Kidney glomerular epithelial cell (primary cell): ENCODE measurements at places on chromosomes 11 and 22.

DNA sequence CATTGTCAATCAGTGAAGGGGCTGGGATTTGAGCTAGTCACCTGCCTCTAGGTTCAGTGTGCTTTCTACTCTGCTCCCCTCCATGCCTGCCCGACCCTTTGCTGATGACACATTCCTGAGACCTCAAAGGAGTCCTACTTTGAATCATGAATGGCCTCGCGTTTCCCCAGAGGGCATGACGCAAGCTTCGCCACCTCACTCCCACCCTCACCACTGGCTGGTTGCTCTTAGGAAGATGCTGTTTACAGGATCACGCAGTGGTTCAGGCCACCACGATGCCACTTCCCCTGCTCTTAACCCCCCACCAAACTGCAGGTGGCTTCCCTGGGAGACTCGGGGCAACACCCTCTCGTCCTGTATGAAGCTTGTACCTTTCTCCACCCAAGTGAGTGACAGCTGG is 62.9 kb upstream of the B3GAT1 start:
- no peak for DNase-seq

DNA sequence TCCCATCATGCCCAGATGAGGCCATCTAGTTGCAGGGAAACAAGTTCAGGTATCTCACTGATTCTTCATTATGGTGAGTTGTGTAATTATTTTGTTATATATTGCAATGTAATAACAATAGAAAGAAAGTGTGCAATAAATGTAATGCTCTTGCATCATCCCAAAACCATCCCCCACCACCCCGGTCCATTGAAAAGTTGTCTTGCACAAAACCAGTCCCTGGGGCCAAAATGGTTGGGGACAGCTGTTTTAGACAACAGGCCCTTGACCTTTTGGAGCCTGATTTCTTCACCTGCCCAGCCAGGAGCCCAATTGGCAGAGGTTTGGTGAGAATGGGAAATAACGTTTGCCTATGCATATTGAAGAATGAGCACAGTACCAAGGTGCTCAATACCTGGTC is 15.9 kb downstream of the MPEG1 start:
- DNase-seq, result no peak

DNA sequence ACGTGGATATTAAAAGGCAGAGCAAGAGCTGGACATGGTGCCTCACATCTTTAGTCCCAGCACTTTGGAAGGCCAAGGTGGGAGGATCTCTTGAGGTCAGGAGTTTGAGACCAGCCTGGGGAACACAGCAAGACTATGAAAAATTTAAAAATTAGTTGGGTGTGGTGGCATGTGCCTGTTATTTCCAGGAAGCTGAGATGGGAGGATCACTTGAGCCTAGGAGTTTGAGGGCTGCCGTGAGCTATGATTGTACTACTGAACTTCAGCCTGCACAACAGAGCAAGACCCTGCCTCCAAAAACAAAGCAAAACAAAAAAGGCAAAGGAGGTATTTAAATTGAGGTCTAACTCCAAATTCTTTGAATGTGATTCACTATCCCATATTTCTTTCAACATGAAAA is 23.5 kb downstream of the RDX start:
- DNase-seq, result no peak

DNA sequence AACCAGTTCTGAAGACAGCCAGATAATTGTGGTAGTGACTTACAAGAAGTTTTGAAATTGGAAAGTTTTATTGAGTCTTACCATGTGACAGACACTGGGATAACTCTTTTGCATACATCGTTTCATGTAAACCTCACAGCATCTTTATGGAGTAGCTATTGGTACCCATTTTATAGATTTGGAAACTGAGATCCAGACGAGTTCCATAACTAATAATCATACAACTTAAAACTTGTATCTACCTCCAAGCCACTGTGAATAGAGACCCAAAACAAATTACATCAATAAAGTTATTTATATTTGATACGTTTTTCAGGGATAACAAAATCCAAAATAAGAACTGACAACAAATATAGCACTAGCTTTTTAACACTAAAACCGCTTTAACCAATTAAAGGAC is 35.7 kb upstream of the LDHA start:
- no peak for DNase-seq

GRCh38 chr22:49999063-49999945 is 13.3 kb downstream of the IL17REL start:
- no peak for DNase-seq

DNA sequence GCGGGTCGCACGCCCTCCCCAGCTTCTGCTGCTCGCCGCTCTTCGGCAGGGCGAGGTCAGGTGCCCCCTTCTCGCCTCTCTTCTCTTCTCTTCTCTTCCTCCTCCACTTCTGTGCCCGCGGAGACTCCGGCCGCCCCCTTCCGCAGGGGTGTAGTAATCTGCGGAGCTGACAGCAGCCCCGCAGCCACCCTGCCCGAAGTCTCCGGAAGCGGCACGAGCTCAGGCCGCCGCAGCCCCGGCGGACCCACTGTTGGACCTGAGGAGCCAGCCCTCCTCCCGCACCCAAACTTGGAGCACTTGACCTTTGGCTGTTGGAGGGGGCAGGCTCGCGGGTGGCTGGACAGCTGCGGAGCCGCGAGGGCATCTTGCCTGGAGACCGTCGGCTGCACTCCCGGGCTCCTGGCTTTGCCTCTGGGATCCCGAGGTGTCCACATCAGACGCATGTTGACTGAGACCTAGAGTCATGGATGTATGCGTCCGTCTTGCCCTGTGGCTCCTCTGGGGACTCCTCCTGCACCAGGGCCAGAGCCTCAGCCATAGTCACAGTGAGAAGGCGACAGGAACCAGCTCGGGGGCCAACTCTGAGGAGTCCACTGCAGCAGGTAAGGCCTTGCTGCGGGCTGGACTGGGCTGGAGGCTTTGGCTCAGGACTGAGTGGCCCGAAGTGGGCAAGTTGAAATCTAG is 486 bp downstream of the STIM1 start:
- DNase-seq, result no peak

DNA sequence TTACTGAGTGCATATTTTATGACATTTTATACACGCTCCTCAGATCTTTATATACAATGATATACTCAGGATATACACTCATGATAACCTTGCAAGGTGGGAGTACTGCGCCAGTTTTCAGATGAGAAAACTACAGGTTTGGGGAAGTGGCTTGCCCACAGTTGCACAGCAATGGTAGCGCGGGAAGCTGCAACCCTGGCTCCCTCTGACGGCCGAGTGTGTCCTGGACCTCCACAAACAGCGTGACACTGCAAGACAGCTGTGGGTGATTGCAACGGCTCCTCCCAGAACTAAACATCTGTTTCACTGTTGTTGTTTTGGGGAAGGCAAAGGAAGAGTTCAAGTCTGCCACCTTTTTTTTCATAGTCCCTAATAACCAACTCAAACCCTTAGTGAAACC is 47.0 kb downstream of the PACSIN2 start:
- DNase-seq, result no peak

DNA sequence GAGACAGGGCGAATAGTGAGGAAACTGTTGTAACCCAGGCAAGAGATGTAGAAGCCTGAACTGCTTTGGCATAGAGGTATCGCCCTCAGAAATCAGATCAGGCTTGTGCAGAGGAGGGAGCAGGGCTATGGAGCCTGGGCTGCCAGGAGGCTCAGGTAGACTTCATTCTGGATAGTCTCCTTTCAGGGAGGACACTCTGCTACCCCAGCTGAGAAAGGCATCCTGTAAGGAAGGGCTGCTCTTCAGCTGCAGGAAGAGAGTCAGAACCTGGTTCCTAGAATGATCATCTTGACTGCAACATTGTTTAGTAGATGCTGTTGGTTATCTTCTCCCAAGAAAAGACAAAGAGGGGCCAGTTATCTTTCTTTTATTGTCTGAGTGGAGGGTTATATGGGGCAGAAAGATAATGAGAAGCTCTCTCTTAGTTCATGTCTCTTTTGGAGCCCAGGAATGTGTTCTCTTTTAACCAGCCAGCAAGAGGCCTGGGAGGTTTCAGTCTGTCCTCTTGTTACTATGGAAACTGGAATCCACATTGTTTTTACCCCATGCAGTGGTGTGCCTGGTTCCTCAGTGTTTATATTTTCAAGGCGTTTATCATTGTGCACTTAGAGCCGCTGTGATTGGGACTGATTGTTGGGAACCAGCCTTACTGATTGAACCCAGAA is 95.7 kb downstream of the STIM1 start:
- peak; percentile 79 for DNase-seq
